Activated CD4-positive, alpha-beta T cell treated with anti-CD3 and anti-CD28 coated beads, Interleukin-2, Interleukin-4, amounts not matched to agents 100 ng/mL and 50 ng/mL, durations not matched to agents 16 hours and 8 hours (primary cell): ENCODE measurements at places on chromosomes 5 and 9.

- DNase-seq: peak; percentile 88
These were observed 17.3 kb upstream of the ODF2 start for GRCh38 chr9:128438343-128439109.

- peak; percentile 10 for DNase-seq
These were observed 20.6 kb downstream of the IFNW1 start for GRCh38 chr9:21121079-21121478.

DNA sequence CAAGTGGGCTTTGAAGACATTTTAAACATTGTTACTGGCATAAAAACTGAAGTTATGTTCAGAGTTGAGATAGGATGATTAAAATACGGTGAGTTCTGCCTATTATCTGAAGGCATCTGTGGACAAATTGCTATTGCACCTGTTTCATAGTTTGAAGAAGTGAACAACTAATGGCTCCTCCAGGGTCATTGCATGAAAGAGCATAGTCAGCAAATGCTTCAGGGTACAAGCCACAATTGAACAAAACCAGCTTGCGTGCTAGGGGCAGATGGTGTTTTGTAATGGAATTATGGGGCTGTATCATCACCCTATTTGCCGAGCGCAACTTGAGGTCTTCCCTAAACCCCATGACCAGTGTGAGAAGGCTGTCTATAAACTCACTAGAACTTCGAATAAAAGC is 369.1 kb downstream of the MTRR start:
- DNase-seq: no peak

- no peak for DNase-seq
These were observed 91.1 kb upstream of the DMRT1 start for GRCh38 chr9:750249-750967.

DNA sequence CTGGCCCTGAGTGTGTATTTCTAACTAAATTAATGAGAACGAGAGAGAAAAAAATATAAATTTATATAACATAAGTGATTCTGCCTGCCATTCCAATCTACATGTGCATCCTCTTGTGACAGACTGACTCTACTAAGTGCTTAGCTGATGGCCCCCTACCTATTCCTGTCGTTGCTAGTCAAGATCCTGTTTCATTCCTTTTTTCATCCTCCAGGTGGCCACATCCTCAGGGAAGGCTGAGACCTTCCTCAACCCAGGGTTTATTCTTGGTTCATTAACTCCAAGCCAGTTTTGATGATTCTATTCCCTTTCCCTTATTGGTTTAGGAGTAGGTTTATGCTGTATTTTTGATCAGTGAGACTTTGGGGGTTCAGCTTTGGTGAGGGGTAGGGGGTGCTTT is 201.3 kb downstream of the C9orf152 start:
- DNase-seq: no peak

DNA sequence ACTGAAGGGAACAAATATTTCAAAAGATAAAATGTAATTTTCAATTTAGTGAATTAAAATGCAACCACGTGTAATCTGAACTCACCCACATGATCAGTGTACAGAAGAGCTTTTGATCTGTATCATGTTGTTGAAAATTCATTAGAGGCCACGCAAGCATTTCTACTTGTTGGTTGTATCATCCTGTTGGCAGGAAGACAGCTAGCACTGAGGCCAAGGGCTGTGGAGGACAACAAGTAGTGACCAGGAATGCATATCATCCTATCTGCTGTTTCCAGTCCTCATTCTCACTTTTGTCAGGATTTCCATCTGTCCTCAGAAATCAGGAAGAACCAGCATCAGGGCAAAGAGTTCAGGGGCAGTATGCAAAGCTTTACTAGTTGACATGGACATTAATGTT is 29.9 kb upstream of the CKS2 start:
- DNase-seq: no peak

DNA sequence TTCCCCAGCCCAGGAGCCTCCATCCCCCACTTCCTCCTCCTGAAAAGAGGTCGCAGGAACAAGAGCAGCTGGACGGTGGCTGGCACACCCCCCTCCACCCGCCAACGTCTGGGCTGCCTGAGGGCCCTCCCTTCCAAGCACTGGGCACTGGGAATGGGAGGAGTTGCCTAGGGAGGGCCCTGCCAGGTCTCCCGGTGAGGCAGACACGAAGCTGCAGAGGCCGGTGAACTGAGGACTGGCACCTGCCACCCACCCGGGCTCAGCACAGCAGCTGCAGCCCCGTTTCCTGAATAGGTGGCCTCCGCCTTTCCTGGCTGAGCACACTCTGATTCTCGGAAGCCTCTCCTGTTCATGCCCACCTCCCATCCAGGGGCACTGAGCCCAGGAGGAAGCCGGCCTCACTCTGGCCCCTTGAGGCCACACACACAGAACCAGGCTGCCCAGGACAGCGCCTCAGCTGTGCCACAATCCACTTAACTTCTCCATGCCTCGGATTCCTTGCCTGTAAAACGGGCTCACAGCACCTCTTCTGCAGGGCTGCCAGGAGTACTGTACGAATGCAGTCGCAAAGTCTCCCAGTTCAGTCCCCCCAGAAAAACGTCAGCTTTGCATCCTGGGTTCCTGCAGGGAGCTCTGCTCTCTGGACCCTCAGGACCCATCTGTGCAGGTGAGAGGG is 1.3 kb downstream of the NPDC1 start:
- DNase-seq: no peak

GRCh38 chr9:87670572-87671264 is 55.2 kb upstream of the CTSL start:
- DNase-seq: no peak

DNA sequence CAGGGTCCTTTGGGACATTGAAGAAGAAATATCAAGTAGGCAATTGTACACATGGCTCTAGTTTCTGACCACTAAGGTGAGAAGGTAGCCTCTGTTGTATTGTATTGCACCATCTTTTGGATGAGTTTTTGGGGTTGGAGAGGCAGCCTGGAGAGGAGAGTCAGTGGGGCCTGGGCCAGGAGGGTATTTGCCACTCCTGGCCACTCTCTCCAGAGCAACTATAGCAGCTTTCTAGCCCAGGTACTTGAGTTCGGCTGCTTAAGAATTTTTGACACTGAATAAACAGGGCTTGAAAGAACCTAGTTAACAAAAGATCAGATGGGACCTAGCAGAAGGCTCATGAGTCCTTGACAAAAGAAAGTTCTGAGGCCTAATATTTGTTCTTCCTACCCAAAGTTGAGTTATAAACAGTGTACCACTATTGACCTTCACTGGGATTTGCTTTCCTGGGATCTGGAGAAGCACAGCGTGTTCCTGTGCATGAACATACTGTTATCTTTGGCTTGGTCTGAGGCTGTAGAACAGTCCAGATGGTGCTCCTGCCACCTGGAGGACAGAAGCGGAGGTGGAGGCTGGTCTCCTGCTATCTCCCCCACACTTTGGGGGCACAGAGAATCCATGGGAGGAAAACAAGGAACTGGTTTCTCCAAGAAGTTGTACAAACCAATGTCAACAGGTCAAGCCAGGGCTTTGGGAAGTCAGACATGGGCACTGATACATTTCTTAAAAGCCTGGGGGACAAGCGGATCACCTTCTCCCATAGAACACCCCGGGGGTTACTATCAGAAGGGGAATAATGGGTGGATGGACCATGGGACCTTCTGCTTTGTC is 110.4 kb upstream of the LIFR start:
- no peak for DNase-seq

DNA sequence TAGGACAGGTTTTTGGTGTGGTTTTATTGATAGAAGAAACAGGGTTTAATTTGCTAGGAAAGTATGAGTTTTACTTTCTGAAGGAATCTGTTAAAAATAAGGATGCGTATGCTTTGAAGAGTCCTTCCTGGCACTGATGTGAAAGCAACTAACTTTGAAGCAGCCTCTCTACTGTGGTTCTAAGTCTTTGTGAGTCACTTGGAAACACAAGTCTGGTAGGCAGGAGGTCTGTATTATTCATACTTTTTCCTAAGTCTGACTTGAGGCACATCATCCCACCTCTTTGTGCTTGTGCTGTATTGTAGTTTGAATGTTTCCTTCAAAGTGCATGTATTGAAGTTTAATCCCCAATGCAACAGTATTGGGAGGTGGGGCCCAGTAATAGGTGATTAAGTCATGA is 129.0 kb downstream of the TAF11L14 start:
- DNase-seq: no peak

DNA sequence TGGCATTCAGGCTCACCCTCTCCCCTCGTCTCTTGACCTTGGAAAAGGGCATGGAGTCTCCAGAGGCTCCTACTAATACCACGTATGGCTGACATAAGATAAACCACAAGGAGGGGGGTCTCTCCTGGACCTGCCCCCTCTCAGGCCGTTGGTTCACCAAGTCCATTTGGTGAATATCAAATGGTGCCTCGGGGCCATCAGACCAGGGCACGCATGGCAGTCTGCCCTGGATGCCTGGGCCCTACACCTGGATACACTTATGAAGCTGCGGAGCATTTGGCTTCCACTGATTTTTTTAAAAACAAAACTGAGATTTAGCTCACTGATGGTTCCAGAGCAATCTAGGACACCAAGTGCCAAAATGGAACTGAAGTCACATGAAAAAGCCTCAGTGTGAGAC is 40.3 kb upstream of the ZNF622 start:
- no peak for DNase-seq

- peak; percentile 72 for DNase-seq
These were observed 40.1 kb downstream of the ALG2 start for GRCh38 chr9:99181621-99182020.

DNA sequence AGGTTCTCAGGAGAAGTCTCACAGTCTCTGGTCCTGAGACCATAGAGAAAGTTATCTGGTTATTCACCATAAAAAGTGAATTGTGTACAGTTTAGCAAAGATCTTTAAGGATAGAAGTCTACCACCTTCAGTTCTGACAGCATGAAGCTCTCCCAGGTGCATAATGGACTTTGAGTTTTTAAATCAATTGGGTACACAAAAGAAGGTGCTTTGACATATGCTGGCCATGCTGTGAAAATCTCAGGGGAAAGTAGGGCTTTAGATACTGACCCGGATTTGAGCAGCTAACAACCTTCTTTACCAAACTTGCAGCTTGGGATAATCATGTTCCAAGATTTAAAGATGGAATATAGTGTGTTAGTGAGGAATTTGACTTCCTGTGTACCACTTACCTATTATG is 264.2 kb downstream of the ZSWIM6 start:
- DNase-seq: no peak

DNA sequence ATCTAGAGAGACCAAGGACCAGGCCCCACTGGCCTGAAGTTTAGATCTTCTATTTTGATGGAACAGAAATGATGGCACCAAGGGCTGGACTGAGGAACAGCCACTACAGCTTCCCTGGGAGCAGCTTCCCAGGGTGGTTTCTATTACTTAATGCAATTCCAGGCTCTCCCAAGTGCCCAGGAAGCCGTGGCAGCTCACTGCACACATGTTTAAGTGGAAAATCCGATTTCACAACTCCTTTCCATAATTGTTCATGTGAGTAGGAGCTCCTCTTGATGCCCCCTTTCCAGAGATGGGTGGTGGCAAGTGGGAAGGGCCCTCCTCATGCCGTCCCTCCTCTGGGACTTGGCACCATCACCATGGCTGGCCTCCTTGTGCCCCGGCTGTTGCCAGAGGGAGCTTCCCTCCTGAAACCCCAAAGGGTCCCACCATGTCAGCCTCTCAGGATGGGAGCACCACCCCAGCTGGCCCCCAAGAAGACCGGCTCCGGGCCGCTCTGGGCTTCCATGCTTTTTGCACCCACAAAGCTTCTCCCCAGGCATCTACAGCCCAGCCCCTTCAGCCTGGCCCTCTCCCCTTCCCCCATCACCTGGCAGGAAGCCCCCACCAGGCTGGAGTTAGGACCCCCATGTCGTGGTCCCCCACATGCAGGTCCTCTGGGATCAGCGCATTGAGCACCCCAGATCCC is 9.1 kb upstream of the UBAC1 start:
- no peak for DNase-seq

- DNase-seq: peak; percentile 44
These were observed 897 bp downstream of the AHRR start for GRCh38 chr5:322281-322941.

- no peak for DNase-seq
These were observed 1211.5 kb upstream of the CDH9 start for GRCh38 chr5:28249771-28250415.

DNA sequence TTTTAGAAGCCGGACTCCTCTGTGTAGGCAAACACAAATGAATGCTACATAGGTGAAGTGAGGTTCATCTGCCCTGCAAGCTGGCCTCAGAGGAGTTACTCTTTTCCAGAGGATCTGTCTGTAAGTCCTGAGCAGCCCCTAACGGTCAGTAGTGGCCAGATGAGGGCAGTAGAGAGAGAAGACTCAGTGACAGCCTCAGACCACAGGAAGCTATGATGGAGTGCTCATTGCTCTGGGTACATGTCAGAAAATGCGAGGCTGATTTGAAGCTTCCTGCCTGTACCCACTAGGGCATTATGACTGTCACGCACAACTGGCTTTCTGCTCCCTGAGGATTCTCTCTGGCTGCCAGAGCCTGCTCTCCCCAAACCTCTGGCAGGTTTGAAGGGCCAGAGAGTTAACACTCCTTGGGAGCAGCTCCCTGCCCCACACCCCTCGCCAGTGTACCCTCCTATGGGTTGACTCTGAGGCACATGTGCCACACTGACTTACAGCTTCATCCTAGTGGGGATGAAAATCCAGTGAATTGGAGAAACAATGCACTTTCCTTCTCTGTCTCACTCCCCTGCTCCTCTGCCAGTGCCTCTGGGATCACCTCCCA is 141.5 kb downstream of the GABRG2 start:
- peak; percentile 25 for DNase-seq

- DNase-seq: no peak
These were observed 1907.6 kb upstream of the ACO1 start for GRCh38 chr9:30476826-30477225.

- no peak for DNase-seq
These were observed 119.9 kb downstream of the FRMD3 start for GRCh38 chr9:83418283-83418682.

- DNase-seq: no peak
These were observed 142.1 kb downstream of the MED10 start for GRCh38 chr5:6236170-6236793.

DNA sequence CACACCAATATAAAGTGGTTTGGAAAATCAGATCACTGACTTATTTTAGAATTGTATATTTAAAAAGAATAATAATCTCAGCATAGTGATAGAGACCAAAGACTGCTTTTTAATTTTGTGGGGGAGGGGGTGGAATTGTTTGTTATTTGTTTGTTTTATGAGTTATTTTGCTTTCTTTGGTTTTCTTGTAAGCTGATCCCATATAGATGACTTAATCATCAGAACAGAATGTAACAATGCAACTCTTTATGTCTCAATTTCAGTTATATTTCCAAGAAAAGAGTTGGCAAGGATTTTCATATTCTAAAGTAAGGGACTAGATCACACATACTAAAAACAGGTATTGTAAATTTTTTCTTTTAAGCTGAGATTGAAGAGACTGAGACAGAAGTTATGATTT is 984.9 kb downstream of the TLE4 start:
- no peak for DNase-seq

- no peak for DNase-seq
These were observed 83.0 kb upstream of the EPB41L4B start for GRCh38 chr9:109403766-109404320.

- DNase-seq: no peak
These were observed 11.1 kb downstream of the OLFM1 start for GRCh38 chr9:135098400-135099105.

- no peak for DNase-seq
These were observed 56.4 kb upstream of the ISL1 start for GRCh38 chr5:51326844-51327243.

GRCh38 chr5:153827397-153827796 is 211.3 kb downstream of the FAM114A2 start:
- no peak for DNase-seq

- peak; percentile 31 for DNase-seq
These were observed 34.0 kb upstream of the PPP1R2B start for GRCh38 chr5:156815988-156816599.
